ENCODE measurements at places on chromosomes 16 and 17.
A peak's percentile ranks its signal among the peaks of the same experiment; 100 is the strongest.

DNA sequence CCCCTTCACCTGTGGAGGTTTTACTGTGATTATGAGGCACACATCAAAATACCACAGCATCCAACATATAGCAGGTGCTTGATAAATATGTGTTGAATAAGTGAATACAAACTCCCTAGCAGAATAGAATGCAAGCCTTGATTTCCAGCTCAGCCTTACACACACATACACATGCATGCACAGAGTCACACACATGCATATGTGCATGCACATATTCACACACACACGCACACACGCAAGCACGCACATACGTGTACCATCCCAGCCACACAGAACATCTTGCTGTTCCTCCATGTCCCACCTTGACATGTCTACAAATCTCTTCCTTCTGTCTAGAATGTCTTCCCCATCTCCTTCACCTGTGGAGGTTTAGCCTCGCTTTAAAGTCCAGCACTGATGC, 160.1 kb downstream of the GRIN2A start:
- DNase-seq = no peak

DNA sequence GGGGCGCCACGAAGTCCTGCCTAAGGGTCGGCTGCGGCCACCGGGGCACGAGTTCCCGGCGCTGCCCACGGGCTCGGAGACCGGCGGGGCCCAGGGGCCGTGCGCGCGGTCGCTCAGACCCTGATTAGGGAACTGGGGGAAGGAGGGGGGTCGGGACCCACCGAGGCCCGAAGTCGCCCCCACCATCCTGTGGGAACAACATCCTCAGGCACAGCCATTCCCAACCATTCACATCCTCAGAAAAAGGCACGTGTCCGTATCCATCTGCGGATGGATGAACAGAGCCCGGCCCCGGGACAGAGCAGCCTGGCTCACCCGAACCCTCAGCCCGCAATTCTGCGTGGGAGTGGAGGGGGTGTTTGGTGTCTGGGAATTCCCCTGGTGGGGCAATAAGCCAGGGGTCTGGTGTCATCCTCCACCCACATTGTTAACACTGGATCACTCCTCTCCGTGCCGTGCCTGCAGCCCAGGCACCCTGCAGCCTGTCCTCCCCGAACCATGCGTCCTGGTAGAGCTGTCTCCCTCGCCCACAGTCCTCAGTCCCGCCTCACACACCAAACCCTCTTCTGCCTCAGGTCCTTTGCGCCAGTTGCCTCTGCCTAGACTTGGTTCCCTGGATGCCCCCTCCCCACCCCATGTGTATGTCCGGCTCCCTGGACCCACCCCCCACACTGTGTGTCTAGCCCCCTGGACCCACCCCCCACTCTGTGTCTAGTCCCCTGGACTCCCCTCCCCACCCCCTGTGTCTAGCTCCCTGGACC, 789 bp upstream of the CCDC57 start:
- peak; percentile 15 for DNase-seq

GRCh38 chr16:57752203-57752580, 16.6 kb downstream of the KATNB1 start:
- DNase-seq = no peak

DNA sequence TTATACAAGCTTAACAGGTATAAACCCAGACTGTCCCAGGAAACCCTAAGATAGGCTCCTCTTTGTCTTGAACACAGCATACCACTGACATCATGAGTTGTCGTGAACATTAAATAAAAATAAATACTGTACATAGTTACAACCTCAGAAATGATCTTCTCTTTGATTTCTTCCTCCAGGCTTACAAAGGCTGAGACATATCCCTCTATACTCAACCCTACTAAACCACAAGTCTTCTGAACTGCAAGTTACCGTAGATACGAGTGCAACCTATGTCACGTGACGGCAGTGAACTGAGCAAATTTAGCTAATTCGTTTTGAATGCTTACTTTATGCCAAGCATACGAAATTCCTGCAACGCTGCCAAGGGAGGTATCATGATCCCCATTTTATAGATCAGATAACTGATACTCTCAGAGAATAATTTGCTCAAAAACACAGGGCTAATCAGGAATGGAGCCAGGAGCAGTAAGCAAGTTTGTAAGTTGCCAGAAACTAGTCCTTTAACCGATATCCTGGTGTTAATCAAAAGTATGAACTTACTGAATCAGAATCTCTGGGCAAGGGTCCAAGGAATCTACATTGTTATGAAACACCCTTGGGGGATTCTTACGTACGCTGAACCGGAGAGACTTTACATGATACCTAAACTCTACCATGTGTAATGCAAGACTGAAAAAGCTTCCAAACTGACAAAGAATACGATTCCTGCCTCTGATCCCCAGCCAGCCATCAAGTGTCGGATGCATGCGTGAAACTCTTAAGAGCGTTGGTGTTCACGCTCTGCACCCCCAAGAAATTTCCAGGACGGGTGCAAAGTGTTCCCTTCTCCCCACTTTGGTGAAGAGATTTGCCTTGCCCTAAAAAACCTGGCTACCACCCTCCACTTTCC, 106.2 kb downstream of the XYLT1 start:
- DNase-seq = no peak

DNA sequence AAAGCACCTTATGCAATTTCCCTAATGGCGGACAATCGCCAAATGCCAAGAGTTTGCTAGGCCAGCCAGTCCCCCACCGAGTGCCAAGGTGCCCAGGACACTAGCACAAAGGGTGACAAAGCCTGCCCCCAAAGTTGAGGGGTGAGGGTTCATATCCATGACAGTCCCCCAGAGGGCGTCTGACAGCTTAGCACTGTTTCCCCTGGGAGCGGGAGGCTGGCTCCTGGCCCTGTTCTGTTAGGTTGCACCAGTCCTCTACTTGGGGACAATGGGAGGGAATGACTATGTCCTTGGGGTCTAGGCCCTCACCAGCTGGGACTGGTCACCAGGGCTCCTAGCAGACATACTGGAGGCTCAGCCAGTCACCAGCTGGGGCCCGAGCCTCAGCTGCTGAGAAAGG, 66.9 kb downstream of the MYO18A start:
- DNase-seq = no peak

DNA sequence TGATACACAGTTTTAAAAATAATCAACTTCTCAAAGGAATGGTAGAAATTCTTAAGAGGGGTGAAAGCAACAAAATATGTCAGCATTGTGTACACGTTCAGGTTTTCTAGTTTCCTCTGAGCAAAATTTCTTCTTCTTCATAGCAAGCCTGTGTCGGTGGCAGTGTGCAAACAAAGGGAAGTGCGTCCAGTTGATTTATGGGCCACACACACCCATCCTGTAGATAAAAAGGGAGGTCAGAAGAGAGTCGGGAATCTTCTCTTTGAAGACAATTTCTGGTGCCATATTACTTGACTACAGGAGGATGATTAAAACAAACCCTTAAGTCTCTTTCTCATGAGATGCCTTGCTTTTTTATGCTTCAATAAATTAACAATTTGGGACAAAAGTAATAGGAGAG, 484.1 kb upstream of the SALL1 start:
- no peak for DNase-seq

- no peak for DNase-seq
These were observed 40.2 kb downstream of the SLC7A5 start for GRCh38 chr16:87828907-87829621.

DNA sequence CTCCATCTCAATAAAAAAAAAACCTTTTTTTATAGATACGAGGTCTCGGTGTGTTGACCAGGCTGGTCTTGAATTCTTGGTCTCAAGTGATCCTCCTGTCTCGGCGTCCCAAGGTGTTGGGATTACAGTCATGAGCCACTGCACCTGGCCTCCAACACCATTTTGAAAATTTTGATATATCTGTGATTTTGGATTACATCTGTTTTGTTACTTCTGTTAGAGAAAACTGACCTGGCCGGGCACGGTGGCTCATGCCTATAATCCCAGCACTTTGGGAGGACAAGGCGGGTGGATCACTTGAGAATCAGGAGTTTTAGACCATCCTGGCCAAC, 18.6 kb downstream of the RMI2 start:
- no peak for DNase-seq
